ENCODE measurements at places on chromosomes 1 and 21. TPM values are rescaled to one million over a fixed set of nuclear protein-coding genes. Genes with fewer than 3 reads are reported as not detected.

DNA sequence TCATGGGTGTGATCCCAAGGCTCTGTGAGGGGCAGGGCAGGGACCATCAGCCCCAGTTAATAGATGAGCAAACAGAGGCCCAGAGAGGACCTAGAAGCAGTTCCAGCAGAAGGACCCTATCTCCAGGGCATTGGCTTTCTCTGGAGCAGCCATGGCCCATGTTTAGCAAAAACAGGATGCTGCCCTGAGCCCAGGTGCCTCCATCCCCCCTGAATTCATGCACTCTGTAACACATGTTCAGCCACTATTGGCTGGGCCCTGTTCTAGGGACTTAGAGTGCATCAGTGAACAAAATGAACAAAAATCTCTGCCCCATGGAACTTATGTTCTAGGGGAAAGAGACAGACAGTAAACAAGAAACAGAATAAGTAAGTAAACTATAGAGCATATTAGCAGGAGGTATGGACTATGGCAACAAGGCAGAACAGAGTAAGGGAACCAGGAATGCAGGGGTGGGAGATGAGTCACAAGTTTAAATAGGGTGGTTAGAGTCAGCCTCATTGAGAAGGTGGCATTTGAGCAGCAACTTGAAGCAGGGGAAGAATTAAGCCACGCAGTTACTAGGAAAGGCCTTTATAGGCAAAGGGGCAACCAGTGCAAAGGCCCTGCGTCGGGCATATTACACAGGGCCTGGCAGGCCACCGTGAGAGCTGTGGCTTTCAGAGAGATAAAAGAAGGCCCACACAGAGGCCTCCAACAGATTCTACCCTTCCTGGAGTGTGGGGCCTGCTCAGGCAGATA, 185.9 kb upstream of the EDN2 start:
- no peak for DNase-seq

DNA sequence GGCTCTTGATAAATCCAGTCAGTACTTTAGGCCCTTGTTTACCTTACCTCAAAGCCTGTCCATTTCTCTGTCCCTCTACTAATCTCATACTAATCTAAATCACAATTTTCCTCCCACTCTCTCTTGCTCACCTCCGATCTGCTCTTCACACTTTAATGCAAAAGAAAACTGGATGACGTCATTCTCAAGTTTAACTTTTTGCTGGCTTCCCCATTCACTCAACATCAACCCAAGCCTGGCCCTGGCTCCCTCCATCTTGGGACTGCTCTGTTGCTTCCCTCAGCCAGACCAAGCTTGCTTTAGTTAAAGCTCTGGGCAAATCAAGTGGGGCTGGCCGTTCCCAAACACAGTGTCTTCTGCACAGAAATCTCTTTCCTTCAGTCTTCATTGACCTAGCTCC, 29.7 kb downstream of the COA6 start:
- DNase-seq, result no peak

DNA sequence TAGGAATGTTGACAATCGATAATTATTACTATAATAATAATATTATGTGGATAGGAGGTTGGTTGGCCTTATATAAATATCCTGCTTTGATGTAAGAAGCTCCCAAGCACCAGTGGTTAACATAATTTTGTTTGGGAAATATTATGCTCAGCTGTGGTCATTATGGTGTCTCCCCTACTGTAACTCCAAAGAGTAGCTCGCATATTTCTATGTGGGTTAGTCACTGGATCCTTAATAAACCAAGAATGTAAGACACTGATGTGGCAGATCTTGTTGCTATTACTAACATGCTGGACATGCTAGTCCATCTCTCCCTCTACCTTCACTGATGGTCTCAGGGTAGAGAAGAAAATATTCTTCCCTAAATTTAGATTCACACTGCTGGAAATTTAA, 79.2 kb upstream of the RALGPS2 start:
- DNase-seq, result no peak

DNA sequence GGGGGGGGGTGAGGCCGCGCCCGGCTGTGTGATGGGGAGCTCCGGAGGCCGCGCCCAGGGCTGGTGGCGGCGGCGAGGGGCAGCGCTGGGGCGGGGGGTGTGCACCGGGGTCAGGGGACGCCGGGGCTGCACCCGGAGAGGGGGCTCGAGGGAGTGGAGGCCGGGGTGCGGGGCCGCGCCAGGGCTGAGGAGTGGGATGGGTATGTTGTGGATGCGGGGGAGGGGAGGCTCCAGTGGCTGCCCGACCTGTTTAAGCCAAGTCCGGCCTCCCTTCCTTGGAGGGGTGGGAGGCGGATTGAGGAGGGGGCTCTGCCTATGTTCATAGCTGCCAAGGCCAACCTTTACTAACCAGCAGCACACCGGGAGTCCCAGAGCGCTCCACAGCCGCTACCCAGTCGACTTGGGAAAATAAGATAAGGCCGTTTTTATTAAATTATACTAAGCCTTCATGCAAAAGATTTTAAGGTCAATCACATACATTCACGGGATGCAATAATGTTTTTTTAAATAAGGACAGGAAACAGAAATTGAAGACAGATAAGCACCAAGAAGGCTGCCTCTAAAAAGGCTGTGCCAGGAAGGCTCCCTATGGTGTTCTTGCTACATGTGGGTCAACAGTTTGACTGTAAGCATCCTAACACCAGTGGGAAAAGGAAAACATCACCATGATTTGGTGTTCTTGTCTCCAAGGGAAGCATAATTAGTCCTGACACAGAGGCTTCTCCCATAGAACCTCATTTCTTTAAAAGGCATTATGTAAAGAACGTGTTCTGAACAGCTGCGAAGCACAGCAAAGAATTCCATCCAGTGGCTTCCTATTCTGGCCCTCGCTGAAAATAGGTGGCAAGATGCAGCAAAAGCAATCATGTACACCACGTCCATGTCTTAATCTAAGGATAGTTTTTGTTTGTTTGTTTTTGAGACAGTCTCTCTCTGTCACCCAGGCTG, 626 bp upstream of the HLCS start:
- no peak for DNase-seq

DNA sequence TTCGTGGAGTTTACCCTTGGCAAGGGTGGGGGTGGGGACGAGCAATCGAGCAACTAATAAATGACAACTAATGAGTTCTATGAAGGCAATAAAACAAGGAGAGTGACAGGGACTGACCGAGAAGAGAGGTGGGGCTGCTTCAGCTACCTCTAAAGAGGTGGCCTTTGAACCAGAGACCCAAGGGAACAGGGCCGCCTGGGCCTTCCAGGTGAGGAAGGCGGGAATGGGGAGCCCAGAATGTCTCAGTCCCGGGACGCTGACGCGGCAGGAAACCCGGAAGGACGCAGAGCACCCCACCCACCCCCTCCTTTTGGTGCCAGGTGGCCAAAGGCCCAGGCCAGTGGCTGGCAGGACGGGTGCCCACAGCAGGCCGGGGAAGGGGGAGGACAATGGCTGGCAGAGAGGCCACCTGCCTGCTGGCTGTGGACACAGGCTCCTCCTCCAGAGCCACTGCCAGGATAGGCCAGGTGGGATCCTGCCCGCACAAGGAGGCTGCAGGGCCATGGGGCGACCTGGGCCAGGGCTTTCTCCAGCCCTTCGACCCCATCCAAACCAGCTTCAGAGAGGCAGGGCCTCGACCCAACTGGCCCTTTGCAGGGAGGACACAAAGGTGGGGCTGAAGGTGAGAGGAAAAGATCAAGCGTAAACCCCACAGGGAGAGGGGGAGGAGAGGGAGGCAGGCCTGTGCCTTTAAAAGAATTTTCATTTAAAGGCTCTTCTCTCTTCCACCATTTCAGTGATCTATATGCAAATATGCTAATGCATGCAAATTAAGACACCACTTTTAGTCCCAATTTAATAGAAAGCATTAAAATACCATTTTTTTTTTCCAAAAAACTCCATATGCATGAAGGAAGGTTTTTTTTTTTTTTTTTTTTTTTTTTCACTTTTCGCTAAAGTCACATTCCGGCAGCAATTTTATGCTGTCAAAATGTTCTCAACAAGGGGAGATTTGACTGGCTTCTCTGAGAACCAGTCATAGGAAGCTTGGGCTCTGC, 58.1 kb downstream of the CASZ1 start:
- DNase-seq, result peak; percentile 75

- DNase-seq, result no peak
Observed at GRCh38 chr1:18922848-18923755, 20.7 kb upstream of the ALDH4A1 start.

DNA sequence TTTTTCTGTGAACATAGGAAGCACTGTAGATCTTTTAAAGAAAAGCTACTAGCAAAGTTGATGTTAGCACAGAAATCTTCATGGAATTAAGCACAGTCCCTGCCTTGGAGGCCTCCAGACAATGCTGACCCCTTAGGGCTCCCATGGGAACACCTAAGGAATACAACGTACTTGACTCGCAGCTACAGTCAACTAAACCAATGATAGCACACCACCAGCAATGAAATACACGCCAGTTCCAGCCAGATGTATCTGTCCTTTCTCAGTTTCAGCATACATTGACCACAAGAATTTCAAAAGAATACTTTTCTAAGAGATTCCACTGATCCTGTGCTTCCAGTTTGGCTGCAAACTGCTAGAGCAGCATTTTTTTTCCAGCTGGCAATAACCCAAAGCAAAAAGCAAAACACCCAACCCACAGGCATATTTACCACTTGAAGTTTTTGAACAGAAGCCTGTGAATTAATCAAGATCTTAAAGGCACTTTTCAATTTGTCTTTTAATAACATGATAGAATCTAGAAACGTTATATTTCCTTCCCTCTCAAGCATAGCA, 42.8 kb upstream of the KRTAP11-1 start:
- DNase-seq, result no peak

DNA sequence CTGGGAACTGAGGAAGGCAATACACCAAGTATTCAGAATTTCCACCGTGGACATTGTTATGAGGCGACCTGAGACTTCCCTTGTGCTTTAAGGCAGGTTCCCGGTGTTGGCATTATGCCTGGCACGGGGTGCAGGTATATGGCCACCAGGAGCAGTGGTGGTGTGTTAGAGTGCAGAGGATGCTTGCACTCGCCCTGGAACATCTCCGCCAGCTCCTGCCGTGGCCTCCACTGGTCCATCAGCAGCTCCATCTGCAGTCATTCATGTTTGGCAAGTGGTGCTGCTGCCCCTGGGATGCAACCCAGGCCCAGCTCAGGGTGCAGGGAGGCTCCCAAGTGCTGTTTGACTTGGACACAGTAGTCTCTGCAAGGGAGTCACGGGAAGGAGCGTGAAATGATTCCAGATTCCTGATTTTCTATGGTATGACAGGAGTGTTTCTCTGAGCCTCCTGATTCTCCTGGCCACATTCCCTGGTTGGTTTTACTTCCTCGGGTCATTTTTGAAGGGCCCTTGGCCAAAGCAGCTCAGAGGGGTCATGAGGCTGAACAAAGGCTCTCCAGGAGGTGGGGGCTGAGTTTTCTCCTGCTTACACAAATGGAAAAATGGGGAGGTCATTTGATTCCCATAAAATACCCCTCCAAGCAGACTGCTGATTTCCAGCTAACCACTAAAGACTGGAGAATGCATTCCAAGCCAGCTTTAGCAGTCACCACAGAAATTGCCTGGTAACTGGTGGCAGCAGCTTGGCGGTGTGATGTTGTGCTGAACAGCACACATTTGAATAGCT, 60.4 kb upstream of the PSEN2 start:
- DNase-seq, result no peak

DNA sequence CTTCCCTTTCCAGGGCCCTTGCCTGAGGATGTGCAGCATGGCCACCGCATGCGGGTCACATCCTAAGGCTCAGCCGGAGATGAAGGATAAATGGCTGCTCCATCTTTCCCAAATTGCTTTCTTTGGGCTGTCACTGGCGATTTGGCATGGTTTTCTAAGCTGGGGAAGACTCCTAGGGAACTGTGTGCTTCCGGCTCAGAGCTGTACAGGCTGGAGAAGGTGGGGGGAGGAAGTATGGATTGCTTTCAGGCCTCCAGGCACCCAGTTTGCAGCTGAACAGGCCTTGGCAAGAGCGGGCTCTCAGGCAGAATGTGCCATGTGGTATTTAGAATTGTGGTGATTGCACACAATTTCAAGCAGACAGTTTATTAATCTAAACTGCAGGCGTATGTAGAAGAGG, 48.9 kb downstream of the TMEM53 start:
- DNase-seq, result no peak

LRRC71 gene
- not detected for total RNA-seq
